ENCODE measurements at places on chromosomes 1 and 21. TPM values are rescaled to one million over a fixed set of nuclear protein-coding genes. Genes with fewer than 3 reads are reported as not detected.

Gene FAM177B
- not detected for polyA plus RNA-seq

Gene MOB3C
- polyA plus RNA-seq = 6.1 TPM

Gene FHAD1
- not detected for polyA plus RNA-seq

Gene ST7L
- 21.0 TPM for polyA plus RNA-seq

Gene NLRP3
- polyA plus RNA-seq = 0.84 TPM

Gene PSMB4
- 186 TPM for polyA plus RNA-seq

Gene UBE2G2
- polyA plus RNA-seq = 62.3 TPM

Gene OR2G6
- not detected for polyA plus RNA-seq

Gene S100A5
- polyA plus RNA-seq = not detected

Gene KCNJ15
- polyA plus RNA-seq = 2.1 TPM

Gene GGPS1
- 59.4 TPM for polyA plus RNA-seq

Gene TRPM2
- polyA plus RNA-seq = not detected

Gene UBAP2L
- 133 TPM for polyA plus RNA-seq

Gene MIXL1
- not detected for polyA plus RNA-seq

Gene RGS13
- not detected for polyA plus RNA-seq

Gene ASAP3
- 13.9 TPM for polyA plus RNA-seq

Gene ETNK2
- 5.0 TPM for polyA plus RNA-seq

Gene OXCT2
- polyA plus RNA-seq = 0.37 TPM

Gene BSND
- not detected for polyA plus RNA-seq

Gene FAM167B
- 5.0 TPM for polyA plus RNA-seq
